MV-4-11 (cell line): ENCODE measurements at places on chromosomes 7 and 10.

DNA sequence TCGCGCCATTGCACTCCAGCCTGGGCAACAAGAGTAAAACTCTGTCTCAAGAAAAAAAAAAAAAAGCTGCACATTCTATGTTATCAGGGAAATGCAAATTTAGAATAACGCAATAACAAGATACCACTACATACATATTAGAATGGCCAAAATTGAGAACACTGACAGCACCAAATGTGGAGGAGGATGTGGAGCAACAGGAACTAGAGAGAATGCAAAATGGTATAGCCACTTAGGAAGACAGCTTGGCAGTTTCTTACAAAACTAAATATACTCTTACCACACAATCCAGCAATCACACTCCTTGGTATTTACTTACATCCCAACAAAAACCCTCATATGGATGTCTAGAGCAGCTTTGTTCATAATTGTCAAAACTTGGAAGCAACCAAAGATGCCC is 76.8 kb downstream of the ALOX5 start:
- peak; percentile 11 for DNase-seq

DNA sequence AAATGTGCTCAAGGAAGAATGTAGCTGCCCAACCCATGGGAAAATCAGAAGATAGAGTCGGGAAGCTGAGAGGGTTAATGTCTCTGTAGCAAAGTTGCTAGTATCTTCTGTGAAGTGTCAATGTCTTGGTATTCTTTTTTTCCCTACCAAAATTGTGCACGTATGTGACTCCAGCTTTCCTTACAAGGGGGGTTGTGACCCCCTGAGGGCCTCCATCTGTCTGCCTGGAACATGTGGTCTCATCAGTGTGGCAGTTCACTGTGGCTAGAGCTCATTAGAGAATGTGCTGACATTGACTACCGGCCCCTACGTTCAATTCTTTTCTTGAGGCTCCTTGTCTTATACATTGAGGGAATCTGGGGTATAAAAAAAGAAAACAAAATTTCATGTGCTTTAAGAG is 725.2 kb upstream of the CELF2 start:
- DNase-seq: no peak

- no peak for DNase-seq
Observed at GRCh38 chr7:132840199-132840598, 241.7 kb downstream of the CHCHD3 start.

- DNase-seq: no peak
Observed at GRCh38 chr7:29860186-29860585, 53.9 kb downstream of the WIPF3 start.

DNA sequence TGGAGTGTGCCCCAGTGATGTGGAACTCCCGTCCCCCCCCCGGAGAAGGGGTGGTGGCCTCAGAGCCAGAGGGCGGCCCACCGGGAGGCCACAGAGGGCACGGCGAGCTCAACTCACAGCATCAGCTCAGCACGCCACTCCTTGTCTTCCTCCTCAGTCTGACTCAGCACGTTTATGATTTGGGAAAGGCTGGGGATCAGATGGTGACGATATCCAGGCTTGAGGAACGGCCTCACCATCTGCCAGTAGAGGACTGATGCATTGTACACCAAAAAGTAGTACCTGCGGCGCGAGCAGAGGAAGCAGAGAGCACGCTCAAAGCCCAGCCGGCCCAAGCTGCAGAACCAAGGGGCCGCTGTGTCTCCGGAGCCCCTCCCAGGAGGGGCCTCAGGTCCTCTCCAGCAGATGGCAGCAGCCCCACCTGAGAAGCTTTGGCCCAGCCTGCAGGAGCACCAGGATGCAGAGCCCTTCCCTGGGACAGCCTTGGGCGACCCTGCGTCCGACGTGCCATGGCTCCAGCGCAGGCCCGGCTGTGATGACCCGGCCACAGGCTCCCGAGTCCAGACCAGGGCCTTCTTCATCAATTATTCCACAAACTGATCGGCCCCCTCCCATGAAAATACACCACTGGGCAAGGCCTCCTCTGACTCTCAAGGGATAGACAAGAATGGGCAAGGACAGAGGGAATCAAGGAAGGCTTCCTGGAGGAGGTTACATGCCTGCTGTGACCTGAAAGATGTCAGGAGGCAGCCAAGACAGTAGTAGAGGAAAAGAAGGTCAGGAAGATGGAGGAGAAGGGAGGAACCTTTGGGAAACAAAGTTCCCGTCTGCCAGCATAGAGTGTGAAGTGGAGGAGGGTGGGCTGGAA is 3.7 kb downstream of the CFAP46 start:
- DNase-seq: no peak

- peak; percentile 62 for DNase-seq
Observed at GRCh38 chr10:31697271-31698180, 231.1 kb downstream of the ARHGAP12 start.

DNA sequence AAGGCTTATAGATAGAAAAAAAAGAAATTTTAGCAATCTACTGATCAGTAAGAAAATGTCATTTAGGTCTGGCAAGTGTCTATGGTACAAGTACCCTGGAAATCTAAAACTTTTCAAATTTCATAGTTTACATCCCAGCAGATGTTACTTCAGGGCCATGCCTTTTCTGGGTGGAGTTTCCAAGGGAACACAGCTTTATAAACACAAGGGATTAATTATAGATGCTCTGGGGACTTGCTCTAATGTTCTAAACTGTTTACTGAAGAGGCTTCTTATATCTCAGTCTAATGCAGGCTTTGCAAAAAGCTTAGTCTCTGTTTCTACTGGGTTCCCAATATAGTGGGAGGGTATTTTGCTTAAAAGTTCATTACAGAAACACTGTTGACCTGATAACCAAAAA is 3.1 kb downstream of the CD36 start:
- no peak for DNase-seq

DNA sequence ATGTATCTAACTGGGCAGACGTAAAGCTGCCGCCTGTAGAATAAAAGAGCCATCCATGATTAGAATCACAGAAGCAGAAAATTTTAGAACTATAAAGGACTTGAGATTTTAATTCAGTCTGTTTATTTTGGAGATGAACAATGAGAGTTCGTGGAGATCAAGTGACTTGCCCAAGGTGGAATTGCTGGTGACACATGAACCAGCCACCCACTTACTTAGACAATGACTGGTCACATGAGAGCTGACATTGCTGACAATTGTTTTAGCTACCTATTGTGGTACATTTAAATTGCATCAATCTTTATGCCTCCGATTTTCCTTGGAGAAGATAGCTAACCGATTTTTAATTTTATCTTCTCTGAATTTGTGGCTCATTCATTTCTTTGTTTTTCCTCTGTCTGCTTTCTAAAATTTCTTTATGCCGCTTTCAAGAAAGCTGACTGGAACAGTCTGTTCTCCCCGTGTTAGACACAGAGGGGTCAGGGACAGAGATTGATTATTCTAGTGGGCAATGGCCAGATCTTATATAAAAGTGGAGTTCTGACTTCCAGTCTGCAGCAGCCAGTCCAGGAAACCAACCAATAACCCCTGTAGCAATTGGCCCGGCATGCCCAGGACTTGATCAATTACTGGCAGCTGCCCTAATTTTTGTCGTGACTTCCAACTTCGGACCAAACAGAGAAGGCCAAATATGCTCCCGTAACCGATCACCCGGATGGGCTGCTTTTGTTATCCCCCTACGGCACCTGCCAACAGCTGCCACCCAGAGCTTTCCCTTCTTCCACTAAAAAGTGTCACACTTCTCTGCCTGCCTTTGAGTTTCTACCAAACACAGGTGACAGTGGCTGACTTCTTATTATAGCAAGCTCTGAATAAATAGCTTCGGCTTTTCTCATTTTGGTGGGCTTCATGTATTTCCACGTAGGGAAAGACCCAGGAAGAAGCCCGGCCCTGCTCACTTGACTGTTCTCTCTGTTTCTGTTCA is 241.6 kb downstream of the CAMK1D start:
- DNase-seq: no peak

DNA sequence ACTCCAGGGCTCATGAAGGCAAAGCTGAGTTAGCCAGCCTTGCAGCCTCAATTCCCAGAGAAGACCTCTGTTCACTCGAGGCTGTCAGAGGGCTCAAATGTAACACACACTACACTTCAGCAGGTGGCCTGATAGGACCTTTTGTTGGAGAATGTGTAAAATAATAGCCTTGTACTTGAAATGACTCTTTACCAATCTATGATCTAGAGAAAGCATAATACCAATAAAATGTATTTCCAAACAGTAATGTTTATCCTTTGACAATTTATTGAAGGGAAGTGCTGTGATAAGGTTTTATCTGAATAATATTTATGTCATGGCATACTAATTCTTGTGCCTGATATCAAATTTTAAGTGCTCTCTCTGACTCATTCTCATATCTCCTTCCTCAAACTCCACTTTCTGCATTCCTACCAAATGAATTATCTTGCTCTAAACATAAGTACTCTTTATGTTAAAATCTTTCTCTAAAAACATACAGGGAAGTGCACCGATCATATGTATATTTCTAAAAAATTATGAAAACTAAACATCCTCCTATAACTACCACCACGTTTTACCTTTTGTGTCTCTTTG is 20.9 kb downstream of the CYP3A7 start:
- DNase-seq: no peak

DNA sequence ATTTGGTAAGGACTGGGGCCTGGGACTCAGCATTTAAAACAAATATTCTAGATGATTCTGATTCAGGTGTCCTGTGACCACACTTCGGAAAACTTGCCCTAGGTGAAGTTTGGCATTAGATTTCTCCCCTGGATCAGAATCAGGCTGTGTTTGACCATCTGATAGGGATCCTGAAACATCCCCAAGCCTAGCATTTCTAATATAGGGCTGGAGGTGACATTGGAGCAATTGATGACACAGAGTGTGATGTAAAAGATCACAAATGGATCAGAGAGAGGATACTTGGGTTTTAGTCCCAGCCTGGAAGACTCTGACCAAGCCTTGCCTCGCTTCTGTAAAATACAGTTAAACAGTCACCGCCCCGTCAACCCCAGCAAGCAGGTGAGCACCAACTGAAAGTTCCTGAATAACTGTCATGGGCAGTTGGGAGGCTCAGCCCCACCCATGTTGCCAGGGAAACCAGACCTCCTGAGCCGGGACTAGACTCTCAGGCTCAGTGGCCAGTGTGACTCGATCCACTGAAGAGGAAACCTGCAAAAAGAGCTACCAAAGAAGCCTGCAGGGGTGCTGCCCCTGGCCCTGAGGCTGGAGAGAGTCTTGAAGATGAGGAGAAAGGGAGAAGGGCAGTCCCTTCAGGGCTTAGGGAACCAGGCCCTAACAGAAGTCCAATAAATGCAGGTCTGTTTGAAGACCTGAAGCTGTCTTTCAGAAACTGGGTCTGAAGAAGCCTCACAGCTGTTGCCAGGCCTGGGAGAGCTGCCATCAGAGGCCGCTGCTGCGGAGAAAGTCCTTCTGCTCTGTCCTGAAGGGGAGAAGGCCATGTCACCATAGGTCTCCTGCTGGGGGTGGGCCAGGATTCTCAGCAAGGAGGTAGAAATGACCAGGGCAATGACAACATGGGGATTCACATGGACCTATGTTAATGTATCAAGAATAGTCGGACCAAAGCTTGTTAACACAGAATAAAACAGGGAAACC is 126.1 kb upstream of the KCNMA1 start:
- no peak for DNase-seq

GRCh38 chr10:31116226-31116625 is 84.6 kb upstream of the ZNF438 start:
- DNase-seq: peak; percentile 15

DNA sequence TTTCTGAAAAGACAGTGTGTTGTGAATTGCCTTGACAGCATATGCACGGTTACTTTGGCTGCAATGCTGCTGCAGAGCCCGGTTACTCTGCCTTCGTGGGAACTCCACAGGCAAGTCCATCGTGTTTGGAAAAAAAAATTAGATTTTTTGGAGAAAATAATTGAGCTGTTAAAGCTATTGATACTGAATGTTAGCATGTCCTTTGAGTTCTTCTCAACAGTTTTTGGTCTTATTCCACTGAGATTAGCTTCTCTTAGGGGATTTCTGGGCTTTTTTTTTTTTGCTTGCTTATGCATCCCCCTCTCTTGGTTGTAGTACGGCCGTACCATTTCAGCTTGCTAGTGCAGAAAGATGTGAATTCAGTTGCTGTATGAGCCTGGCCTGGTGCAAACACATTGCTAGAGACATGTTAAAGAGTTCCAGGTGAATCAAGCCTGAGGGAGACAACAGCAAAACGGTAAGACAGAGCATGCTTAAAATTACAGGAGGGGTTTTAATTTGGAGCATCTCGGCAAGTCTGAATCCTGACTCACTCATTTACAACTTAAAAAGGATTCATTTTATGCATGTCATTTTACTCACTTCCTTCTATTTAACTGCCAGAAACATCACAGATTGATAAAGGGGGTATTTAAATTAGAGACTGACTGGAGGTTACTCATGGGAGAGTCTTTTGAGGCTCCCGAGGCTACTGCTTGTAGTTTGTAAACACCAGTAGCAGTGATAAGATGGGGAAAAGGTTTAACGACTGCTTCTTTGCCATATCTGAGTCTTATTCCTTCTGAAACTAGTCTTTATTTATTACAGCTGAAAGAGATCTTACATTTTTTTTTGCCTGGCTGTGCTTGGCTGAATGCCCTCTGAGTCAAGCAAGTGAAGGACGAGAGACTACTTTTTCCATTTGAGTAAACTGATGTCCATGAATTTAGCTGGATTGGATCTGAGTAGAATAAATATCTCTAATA is 113.7 kb downstream of the CDK14 start:
- no peak for DNase-seq

- DNase-seq: no peak
Observed at GRCh38 chr7:108818742-108819141, 249.1 kb downstream of the DNAJB9 start.

DNA sequence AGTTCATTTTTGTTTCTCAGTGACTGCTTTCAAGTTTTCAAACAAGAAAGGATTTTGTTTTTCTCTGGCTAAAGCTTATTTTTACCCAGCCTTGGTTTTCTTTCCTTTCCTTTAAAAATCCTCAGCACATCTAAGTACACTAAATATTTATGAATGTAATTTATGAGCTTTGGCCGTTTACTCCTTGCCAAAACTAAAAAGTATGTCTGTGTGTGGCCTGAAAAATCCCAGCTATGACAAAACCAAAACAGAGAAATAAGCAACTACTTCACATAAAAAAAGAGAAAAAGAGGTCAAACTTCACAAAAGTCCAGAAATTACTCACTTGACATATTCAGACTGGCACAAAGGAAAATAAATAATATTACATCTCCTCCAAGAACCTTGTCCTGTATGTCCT is 365.1 kb upstream of the NFE2L3 start:
- no peak for DNase-seq

GRCh38 chr10:104638861-104639589 is 2.1 kb upstream of the SORCS3 start:
- DNase-seq: no peak

DNA sequence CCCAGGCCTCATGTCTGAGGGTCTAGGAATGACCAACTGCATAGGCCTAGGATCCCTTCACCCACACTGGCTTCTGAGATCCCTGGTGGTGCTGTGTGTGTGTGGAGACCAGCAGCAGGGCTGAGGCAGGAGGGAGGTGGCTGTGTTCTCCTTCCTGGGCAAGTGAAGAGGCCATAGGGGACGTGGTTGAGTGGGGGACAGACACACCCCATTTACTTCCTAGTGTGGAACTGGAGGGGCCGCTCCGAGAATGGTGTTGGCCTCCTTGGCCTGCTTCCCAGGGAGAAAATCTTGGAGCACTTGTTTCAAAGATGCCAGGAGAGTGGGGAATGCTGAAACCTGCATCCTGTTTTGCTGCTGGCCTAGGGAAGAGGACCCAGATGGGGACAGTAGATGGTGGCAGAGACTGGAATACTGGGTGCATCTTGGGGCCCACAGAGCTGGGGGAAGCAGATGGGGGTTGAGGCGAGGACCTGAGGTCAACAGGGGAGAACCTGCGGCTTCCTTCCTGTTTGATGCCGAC is 19.1 kb downstream of the UBTD1 start:
- DNase-seq: no peak

- peak; percentile 57 for DNase-seq
Observed at GRCh38 chr7:54813398-54813797, 54.4 kb upstream of the SEC61G start.

- DNase-seq: no peak
Observed at GRCh38 chr7:152140560-152140959, 115.1 kb downstream of the GALNT11 start.
